ENCODE measurements at places on chromosomes 6 and 20.

- DNase-seq: no peak
Measured at GRCh38 chr20:35901678-35902544, 52.4 kb downstream of the SCAND1 start.

DNA sequence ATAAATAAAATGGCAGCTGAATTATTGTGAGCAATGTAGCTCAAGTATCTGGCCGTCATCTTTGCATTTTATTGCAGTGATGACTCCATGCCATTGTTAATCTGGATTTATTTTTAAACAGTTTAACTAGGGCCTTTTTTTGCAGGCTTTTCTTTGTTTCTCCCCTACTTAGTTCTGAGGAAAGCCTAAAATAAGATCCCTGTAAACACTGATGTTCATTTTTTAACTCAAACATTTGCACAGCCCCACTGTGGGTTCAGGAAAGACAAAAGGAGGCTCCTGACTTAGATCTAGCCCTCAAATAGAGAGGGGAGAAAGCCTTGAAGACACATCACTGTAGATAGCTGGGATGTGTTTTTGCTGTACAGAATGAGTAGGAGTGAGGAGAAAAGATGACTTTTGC is 69.2 kb downstream of the PLEKHG1 start:
- no peak for DNase-seq

DNA sequence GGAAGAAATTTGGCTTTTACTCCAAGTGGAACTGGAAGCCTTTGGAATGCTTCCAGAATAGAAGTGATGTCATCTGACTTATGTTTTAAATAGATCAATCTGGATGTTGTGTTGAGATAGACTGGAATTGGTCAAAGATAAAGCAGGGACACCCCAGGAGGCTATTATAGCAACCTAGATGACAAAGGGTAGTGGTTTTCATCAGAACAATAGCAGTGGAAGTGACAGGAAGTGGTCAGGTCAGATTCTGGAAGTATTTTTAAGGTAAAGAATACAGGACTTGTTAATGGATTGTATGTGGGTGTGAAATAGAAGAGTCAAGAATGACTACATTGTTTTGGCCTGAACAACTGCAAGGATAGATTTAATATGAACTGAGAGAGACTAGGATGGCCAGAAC is 191.4 kb downstream of the ADGRB3 start:
- DNase-seq: no peak

- no peak for DNase-seq
Measured at GRCh38 chr6:47135772-47136171, 93.6 kb upstream of the ADGRF1 start.

DNA sequence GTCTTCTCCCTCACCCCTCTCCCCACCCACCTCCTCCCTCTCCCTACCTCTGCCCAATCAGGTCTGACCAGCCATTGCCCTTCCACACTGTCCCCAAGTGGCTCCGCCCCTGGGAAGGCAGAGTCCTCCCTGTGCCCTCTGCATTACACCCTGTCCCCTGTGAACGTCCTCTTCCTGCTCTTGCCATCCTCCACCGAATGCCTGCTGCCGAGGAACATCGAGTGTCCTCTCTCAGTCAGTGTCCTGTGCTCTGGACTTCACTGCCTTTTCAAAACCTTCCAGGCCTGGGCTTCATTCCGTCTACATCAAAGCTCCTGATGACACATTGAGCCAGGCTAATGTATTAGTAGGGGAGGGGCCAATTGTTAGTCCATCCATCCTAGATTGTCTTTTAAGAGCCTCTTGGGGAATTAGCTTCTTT is 3.3 kb upstream of the PACSIN1 start:
- peak; percentile 47 for DNase-seq

DNA sequence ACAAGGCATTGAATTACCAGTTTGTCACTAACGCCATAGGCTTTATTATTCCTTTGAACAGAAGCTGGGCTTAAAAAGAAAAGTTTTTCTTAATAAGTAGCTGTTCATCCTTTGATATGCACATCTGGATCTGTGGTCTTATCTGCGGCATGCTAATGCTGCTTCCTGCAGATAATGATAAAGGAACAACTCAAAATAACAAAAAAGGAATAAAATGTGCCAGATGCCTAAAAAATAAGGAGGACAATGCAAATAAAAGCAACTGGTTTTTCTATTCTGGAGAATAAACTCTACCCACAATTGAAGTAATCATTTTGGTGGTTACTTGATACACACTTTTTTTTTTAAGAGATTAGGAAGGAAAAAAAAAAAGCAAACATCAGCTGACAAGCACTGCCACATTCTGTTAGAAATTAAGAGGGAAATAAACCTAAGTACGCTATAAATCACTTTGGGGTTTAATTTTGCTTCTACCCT is 156.8 kb upstream of the SALL4 start:
- DNase-seq: no peak

DNA sequence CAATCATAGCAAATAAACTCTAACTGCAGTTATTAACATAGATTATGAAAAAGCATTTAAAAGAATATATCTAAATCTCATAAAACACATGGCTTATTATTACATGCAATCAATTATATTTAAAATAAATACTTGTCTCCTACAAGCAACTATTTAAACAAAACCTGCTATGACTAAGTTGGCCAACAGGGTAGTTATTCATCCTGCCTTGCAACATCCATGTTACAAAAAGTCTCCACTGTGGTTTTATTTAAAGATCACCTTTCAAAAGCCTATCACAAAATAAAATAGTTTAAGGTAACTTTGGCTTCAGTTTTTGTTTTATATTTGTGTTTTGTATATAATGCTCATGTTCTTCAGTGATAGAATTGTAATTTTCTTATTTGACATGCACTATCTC is 1127.0 kb upstream of the MAP3K7 start:
- no peak for DNase-seq

GRCh38 chr6:79862126-79862525 is 85.2 kb downstream of the ELOVL4 start:
- no peak for DNase-seq

- no peak for DNase-seq
Measured at GRCh38 chr6:150280703-150281102, 88.1 kb upstream of the IYD start.

DNA sequence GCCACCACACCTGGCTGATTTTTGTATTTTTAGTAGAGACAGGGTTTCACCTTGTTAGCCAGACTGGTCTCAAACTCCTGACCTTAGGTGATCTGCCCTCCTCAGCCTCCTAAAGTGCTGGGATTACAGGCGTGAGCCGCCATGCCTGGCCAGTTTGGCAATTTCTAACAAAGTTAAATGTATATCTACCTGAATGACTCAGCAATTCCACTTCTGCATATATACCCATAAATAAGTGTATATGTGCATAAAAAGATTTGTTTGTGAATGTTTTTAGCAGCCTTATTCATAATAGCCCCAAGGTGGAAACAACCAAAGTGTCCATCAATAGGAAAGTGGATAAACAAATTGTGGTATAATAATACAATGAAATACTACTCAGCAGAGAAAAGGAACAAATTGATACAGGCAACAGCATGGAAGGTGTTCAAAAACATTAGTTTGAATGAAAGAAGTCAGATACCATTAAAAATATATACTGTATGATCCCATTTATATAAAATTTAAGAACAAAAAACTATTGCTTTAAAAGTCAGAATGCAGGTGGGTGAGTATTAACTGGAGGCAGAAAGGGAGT is 44.3 kb upstream of the KIF13A start:
- no peak for DNase-seq

DNA sequence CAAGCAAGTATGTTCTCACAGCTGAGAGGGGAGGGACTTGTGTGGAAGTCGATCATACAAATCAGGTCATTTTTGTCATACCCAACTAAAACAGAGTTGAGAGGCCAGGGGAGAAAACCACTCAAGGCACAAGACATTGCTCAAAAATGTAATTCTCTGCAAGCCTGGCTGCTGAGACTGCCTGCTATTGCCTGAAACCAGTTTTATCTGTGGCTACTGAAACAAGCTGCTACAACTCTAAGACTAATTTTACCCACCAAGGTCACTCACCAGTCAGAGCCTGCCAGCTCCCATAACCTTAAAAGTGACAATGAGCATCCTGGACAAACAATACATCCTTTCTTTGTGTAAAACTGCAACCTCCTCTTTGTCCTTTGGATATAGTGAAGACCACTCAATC is 54.1 kb upstream of the CST7 start:
- no peak for DNase-seq

DNA sequence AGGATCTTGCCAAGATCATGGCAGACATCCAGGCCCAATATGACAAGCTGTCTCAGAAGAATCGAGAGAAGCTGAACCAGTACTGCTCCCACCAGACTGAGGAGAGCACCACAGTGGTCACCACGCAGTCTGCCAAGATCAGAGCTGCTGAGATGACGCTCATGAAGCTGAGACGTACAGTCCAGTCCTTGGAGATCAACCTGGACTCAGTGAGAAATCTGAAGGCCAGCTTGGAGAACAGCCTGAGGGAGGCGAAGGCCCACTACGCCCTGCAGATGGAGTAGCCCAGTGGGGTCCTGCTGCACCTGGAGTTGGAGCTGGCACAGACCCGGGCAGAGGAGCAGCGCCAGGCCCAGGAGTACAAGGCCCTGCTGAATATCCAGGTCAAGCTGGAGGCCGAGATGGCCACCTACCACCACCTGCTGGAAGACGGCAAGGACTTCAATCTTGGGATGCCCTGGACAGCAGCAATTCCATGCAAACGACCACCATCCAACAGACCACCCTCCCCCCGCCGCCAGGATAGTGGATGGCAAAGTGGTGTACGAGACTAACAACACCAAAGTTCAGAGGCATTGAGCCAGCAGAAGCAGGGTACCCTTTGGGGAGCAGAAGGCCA is 44.7 kb upstream of the GRM4 start:
- no peak for DNase-seq

DNA sequence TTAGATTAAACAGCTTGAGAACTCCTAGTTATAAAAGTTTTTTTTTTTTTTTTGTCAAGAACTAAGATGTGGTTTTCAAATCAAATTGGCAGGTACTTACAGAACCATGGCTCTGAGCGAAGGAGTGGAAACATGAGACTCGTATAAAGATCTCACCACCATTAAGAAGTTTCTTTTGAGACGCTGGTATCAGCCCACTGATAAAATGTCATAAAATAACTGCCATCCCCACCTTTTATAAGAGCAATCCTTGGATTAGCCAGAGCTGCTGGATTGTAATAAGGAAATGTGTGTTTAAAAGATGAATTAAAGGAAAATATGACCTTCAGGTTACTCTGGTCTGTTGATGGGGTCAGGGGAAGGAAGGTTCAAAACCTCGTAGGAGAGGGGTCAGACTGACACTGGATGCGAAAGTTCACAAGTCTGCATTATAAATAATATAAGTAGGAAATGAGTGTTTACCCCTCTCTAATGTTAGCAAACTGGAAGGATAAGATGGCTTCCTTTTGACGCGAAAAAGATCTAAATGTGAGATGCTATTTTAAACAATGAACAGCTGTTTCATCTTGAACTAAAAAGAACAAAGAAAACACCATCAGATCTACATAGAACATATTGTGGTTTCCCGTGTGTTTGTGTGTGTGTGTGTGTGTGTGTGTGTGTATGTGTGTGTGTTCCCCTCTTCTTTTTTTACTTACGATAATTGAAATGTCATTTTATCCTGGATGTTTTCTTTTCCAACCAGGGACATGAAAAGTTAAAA is 386.8 kb upstream of the JAG1 start:
- DNase-seq: no peak

DNA sequence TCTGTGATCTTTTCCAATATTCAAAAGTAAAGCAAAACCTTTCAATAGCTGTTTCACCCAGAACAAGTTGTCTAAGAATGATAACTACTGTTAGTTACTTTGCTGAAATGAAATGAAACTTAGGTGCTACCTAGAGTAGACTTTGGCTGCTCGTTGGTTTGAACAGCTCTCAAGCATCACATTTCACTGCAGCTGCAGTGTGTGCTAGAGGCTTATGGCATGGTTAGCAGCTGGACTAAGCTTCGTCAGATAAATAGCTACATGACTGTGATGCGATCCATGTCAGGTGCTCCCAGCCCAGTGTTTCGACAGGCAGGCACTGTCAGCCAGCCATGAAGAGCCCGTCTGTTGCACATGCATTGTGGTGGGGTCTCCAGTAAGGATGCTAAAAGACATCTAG is 201.1 kb downstream of the TFAP2B start:
- no peak for DNase-seq

GRCh38 chr20:61345656-61346055 is 93.6 kb downstream of the CDH4 start:
- DNase-seq: no peak

DNA sequence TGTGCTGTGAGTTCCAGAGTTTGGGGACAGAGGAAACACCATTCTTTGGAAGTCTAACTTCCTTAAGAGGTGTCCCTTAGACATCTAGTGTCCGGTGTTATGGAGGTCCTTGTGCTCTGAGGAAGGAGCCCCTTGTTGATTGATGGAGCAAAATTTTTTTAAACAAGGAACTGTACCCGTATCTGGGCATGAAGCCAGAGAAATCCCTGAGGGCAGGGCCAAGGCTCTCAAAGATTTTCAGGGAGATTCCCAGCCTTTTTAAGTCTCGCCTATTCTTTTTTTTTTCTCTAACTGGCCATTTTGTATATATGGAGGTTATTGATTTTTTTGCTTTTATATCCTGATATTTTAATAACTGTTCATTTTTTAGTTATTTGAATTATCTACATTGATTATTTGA is 45.9 kb downstream of the TRIM38 start:
- DNase-seq: no peak

DNA sequence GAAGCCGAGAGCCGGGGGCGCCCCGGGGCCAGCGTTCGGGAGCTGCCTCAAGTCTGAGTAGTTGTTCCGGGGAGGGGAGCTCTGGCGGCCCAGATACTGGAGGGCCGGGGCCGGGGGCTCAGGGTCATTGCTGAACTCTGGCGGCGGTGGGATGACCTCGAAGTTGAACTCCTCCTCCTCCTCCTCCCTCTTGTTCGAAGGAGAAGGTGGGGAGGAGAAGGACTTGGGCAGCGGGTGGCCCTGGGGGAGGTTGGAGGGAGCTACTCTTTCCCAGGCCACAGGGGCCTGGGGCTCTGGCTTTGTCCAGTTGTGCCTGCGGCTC is 37.7 kb downstream of the C6orf132 start:
- DNase-seq: no peak

DNA sequence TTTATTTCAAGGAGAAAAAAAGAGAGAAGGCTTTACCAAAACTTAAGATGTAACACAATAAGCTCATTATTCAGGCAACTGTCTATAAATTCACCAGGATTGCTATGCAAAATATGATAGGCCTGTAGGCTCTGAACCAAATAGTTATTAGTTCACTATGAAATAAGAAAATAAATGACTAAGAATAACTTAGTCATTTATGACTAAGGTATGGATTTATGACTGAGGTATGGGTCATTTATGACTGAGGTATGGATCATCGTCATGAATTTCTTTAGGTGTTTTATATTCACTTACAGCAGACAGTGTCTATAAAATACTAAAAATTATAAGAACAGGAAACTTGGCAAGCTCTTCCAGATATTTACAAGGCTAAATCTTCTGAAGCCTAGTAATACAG is 52.1 kb upstream of the SNX9 start:
- DNase-seq: no peak

Measured in suppressor macrophage (primary cell).